Brain microvascular endothelial cell (primary cell): ENCODE measurements at places on chromosomes 2 and 18.

- no peak for DNase-seq
Observed at GRCh38 chr2:107264184-107264583, 378.2 kb upstream of the ST6GAL2 start.

DNA sequence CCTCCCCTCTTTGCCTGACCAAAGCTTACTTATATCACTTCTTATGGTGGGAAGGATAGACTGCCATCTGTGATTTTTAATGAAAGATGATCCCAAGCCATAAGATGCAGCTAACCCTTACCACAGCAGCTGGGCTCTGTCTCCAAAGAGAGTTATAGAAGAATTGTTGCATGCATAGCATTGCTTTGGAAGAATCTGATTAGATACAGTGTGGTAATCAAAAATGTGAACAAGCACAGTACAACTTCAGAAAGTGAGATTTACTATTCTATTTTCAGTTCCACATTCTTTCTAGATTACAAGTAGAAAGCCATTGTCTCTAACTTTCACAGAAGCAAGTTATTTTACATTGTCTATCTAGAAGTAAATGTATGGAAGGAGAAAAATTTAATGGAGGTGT, 129.0 kb upstream of the ACVR2A start:
- DNase-seq = no peak

- no peak for DNase-seq
Observed at GRCh38 chr2:191783416-191783815, 63.5 kb downstream of the CAVIN2 start.

DNA sequence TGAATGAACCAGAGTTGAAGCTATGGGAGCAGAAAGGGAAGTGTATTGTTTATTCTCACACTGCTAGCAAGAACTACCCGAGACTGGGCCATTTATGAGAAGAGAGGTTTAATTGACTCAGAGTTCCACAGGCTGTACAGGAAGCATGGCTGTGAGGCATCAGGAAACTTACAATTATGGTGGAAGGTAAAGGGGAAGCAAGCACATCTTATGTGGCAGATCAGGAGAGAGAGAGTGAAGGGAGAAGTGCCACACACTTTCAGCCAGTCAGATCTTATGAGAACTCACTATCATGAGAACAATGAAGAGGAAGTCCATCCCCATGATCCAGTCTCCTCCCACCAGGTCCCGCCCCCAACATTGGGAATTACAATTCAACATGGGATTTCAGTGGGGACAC, 383.2 kb upstream of the SLC14A2 start:
- DNase-seq = no peak

- no peak for DNase-seq
Observed at GRCh38 chr2:86025229-86025820, 80.4 kb downstream of the POLR1A start.
